ENCODE measurements at places on chromosomes 7 and 10.

GRCh38 chr10:33155720-33156638 lies 178.5 kb downstream of the NRP1 start:
- no peak for DNase-seq

DNA sequence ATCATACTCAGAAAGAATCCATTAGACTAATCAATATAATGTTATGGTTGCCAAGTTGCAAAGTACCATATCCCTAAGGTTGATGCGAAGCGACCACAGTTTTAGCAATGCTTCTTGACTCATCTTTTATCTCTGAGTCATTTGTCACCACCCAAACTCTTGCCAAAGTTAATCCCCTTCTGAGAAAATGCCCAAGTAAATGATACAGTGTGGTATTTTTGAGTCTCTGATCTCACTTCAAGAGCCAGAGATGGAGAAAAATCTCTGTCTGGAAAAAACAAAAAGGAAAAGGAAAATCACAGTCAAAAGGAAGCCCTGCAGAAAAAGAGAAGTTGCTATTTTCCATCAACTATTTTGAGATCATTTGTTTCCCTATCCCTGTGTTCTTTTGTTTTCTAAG lies 26.7 kb upstream of the OTUD1 start:
- no peak for DNase-seq

- DNase-seq, result no peak
These were observed at the start of gene PLCE1 for GRCh38 chr10:93993782-93994437. Gene PLCE1 (plus strand): TSS chr10:93993931. CDS start chr10:94031047, 37,116 bp downstream.

DNA sequence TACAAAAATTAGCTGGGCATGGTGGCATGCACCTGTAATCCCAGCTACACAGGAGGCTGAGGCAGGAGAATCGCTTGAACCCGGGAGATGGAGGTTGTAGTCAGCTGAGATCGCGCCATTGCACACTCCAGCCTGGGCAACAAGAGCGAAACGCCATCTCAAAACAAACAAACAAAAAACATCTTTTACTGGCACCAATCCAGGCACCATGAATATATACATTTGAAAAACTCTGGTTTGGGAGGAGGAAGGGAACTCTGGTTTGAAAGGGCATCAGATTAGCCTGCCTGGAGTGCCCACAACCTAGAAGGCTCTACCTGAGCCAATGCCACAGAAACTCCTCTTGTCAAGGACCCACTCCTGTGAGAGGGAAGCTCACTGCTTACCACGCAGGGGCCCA lies 15.9 kb downstream of the POLL start:
- DNase-seq, result no peak

GRCh38 chr10:49151025-49151445 lies 17.2 kb upstream of the FAM170B start:
- DNase-seq, result no peak

- no peak for DNase-seq
These were observed 75.1 kb upstream of the KIAA1217 start for GRCh38 chr10:24133835-24134234.

DNA sequence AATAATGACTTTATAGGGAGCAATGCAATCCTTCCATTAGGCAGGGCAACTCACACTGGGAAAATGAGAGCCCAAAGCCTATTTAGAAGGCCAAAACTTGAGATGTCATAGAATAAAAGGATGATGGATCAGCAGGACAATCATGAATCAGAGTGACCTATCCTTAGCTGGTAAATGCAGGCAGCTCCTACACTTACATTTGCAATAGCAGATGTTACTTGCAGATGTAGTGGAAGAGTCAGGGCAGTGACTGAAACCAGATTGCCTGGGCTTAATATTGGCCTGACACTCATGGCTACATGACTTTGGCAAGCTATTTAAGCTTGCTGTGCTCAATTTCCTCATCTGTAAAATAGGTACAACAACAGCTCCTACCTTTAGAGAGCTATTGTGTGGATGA lies 98.7 kb downstream of the PRTFDC1 start:
- DNase-seq, result no peak

GRCh38 chr10:132865171-132865631 lies 77.2 kb downstream of the CFAP46 start:
- DNase-seq, result no peak

DNA sequence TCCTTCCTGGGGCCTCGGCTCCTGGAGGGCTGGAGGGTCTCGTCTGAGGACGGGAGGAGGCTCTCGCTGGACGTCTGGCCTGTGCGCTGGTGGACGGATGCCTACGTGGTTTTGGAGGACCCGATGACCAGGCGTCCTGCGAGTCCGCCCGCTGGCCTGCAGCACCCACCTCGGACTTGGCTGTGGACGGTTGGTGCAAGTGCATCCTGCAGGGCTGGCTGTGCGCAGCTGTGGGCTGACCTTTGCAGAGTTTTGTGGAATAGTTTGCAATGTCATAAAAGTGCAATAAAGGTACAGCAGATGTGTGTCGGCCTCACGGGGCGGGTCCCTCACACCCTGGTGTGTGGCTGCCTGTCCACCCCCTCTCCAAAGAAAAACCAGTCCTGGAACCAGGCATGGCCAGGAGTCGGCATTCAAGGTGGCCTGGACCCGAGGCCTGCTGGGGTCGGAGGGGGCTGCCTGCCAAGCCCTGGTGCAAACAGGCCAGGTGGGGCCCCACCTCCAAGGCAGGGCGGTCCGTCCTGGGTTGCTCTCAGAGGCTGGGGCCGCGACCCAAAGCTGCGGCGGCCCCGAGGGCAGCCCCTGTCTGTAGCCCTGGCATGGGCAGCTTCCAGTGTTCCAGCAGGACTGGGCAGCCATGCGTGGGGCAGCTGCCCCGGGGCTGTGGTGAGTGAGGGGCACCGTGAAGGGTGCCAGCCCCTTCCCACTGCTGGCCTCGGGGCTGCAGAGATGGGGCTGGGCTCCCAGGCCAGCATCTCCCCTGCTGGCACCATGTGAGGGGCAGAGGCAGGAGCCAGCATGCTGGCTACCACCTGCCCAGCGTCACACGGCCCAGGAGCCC lies 29.3 kb upstream of the FOXL3 start:
- DNase-seq, result no peak

DNA sequence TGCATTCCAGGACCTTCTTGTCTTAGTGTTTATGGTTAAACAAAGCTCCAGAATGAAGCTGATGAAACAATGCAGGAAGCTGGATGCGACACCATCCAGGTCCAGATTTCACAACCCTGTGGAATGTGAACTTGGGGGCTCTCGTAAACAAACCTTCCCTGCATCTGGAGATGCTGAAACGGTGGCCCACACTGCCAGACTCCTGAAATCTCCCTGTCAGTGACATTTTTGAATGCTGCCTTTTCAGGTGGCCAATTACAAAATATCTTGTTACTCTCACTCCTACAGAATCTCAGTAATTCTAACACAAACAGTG lies 18.8 kb downstream of the VIPR2 start:
- DNase-seq, result no peak

DNA sequence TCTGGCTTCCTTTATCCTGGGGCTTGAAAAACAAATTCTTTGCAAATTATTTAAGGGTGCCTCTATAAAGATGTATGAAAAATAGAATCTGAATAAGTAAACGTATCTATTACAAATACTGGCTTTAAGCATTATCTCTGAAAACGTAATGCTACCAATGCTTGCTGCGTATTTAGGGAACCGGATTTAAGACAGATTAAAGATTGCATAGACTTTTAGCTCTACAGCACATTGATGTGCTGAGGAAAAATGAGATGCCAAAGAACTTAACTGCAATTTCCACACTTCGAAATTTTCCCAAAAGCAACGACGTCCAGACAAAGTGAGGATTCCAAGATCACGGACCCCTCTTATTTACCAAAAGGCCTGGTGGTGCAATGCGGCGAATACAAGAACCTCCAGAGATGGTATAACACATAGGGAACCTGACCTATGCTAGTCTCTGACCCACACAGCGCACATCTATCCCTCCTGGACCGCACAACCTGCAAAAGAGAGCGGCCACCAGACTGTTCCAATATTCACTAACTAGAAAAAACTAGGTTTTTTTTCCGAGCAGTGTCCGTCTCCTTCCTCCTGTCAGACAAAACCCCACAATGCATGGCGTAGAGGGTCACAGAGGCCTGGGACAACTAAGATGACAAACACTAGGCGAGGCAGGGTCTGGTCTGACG lies 34.3 kb upstream of the PHF14 start:
- DNase-seq, result no peak

DNA sequence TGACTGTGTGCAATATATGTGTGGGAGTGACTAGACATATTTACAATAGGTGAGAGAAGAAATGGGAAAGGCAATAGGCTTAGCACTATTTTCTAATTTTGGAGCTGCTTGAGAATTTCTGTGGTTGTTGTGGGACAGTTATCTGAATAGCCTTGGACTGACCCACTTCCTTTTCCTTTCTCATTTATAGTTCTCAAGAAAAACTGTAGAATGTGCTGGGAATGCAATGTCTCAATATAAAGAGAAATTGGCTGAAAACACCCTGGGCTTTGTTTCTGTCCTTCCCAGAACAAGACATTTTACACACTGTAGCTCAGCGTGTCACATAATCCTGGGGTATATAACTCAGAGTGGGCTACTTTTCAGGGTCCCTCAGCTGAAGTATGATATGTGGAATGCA lies 153.0 kb upstream of the RHOBTB1 start:
- DNase-seq, result no peak

GRCh38 chr7:31327071-31327470 lies 13.5 kb downstream of the NEUROD6 start:
- DNase-seq, result no peak

DNA sequence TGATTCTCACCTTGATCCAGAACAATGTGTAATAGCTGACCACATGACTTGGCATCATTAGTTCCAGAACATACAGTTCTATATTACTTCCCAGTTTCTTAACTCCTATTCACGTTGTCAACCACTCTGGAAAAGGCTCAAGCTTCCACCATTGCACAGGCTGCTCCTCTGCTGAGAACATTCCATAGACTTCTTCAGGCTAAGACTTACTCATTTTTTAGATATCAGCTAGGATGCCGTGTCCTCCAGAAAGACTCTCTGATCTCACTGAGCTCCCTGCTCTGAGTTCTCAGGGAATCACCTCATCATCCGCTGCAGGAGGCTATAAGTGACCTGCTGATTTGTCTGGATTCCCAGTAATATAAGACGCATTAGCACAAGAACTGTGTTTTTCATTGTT lies 73.1 kb downstream of the HTR7 start:
- no peak for DNase-seq

- DNase-seq, result no peak
These were observed 300.4 kb downstream of the PHF14 start for GRCh38 chr7:11274074-11274473.

DNA sequence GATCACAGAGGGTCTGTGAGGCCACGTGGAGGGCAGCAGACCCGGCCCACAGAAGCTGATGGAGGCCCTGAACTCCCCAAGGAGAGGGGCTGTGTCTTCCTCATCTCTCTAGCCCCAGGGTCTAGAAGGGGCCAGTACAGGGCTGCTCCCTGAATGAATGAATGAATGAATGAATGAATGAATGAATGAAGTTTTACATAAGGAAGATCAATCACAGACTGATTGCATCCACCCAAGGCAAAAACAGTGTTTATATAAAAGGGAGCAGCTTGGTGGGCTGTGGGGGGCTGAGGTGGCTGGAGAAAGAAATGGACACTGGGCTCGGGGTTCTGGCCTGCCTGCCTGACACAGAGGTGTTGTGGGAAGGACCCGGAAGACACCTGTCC lies 4.9 kb upstream of the NSUN5 start:
- no peak for DNase-seq

- no peak for DNase-seq
These were observed 11.9 kb downstream of the NPTX2 start for GRCh38 chr7:98629001-98629431.

DNA sequence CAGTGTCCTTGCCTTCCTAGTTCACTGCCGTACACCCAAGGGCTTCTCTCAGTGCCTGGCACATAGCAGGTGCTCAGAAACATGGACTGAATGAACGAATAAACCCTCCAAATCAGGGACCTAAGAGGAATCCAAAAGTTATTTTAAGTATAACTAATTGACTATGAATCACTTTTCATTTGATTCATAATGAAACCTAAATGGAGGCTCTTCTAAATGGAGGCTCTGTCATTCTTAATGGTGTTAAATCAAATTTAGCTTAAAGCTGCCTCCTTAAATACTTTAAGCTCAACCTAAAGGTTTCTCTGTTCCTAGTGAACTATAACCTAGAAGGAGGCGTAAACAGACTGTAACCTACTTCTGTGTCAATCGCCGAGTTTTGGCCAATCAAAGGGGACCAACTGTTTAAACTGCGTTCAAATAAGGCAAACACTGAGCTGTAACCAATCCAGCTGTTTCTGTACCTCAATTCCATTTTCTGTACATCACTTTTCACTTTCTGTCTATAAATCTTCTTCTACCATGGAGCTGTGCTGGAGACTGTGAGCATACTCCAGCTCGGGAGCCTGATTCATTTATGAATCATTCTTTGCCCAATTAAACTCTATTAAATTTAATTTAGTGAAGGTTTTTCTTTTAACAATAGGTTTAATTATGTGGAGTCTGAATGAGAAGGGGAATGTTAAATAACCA lies 11.0 kb downstream of the PYROXD2 start:
- DNase-seq, result no peak

DNA sequence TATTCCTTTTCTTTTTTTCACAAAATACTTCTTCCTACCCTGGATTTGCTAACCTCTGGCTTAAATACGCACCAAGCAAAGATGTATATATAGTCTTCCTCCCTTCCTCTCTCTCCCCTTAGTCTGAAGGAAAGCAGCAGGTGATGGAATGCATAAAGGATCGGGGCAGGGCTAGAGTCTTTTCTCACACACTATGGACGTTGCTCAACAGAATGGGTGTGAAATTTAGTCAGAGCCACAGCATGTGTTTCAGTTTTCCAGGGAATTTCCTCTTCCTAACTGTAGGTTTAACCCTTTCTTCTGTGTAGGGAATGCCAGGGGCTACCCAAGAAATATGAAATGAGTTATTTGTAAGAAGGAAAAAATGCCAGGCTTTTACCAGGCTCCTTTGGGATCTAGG lies 71.4 kb upstream of the NFKB2 start:
- DNase-seq, result no peak

- DNase-seq, result no peak
These were observed 52.7 kb downstream of the GRB10 start for GRCh38 chr7:50729962-50730361.

GRCh38 chr10:119658274-119658673 lies 7.1 kb downstream of the BAG3 start:
- no peak for DNase-seq

DNA sequence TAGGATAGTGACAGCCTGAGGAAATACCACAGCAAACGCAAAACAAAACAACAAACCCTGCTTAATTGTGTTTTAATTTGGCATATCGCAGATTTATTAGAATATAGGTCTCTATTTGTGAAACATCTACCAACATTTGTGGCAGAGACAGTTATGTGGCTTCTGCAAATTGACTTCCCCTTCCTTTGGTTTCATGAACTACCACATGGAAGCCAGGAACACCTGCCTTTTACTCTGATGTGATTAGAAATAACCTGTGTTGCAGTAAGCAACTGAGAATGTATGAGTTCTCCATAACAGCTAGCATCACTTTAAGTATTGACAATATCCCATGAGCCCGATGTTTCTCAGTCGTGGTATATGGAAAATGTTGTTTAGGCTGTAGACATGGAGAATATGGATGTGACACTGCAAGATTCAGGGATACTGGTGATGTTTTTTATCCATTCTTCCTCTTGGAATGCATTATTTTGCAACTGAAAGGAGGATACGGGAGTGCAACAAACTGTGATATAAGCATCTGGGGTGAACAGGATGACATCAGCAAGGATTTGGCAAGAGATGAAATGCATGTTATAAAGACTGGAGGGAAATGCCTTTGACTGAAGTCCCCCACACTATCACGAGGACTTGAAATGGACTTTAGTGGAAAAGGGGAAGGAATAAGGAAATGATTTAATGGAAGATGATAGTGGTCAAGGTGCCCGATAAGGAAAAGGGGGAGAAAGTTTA lies 95.9 kb downstream of the CUBN start:
- DNase-seq, result no peak

Data from smooth muscle cell of the brain vasculature (primary cell).